ENCODE measurements at places on chromosomes 4 and X.

DNA sequence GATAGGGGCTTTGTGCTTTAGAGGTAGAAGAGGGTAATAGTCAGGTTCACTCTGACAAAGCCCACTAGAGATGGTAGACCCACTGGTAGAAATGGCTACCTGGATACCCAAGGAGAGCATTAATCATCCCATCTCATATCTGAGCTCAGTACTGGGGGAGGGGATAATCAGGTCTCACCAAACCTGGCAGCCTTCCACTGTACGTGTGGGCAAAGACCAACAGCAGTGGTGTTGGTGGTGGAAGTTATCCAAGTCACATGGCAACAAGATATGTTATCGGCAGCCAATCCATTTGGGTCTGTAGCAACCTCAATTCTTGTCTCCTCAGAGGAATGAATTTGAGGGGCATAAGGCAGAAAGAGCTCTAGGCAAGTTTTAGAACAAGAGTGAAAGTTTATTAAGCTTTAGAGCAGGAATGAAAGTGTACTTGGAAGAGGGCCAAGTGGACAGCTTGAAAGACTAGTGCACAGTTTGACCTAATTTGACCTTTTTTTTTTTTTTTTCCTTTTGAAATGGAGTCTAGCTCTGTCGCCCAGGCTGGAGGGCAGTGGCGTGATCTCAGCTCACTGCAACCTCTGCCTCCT lies 67.0 kb upstream of the CXCL13 start:
- DNase-seq, result no peak

DNA sequence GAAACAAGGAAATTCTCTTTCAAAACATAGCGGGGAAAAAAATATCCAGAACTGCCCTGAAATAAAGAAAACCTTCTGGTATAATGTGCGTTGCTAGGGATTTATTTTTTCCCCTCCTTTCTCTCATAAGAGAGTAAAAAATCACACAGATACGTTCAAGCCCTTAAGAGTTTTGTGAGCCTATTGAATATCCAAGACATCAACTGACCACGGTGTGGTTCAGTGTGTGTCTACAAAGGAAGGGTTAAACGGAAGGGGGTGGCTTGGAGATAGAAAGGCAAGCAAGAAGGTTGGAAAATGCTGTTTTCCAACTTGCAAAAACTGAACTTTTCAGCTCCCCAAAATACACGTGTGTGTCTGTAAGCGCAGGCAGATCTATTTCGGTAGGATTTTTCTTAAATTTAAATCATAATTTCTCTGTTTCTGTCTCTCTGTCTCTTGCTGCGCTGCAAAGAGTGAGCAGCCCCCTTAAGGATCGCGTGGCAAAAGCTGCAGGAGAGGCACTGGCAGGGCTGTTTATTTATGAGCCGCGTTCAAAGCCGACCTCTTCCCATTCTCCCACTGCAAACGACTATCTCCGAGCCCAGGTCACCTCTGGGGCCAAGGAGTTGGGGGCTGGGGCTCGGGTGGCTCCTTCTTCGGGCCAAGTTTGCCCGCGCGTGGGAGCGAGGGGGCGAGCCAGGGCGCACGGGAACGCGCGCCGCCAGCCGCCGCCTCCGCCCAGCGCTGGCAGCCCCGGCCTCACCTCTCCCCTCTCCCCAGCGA lies 492 bp upstream of the SLIT2 start:
- DNase-seq, result no peak

- no peak for DNase-seq
These were observed 18.8 kb upstream of the METAP1 start for GRCh38 chr4:98976716-98977115.

GRCh38 chrX:104522386-104522785 lies 43.6 kb upstream of the IL1RAPL2 start:
- DNase-seq, result no peak
